Activated T-cell treated with anti-CD3 and anti-CD28 coated beads, Interleukin-2, amount 50 U/mL, for 48 hours (primary cell): ENCODE measurements at places on chromosomes 11 and 22.
A peak's percentile ranks its signal among the peaks of the same experiment; 100 is the strongest.

GRCh38 chr11:100756559-100756958, 69.5 kb downstream of the ARHGAP42 start:
- DNase-seq: no peak

DNA sequence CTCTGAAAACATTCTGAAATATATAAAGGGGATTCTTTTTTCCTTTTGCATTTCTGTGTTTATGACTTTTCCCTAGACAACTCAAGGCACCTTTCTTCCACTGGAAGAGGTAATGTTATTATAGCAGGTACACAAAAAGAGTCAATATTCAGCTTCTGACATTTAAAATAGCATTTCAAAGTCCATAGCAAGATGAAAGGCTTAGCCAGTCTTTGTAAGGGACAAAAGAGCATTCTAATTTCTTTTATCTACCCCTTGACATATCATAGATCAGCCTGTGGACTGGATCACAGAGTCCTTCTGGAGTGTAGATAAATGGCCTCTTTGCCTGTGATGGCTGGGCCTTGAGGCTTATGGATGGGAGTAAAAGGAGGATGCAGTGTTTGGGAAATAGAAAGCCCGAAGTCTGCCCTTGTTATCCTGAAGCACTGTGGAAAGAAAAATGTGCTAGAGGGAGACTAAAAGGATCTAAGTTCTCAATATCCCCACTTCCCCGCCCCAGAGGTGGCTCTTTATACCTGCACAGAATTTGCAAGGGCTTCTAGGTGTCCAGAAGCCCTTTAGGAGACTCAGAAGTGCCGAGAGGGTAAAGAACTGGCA, 1.6 kb upstream of the HEPACAM start:
- no peak for DNase-seq

GRCh38 chr11:100093698-100094097, 593.4 kb upstream of the ARHGAP42 start:
- DNase-seq: no peak

- DNase-seq: peak; percentile 29
Observed at GRCh38 chr11:116454020-116454645, 318.7 kb downstream of the BUD13 start.

DNA sequence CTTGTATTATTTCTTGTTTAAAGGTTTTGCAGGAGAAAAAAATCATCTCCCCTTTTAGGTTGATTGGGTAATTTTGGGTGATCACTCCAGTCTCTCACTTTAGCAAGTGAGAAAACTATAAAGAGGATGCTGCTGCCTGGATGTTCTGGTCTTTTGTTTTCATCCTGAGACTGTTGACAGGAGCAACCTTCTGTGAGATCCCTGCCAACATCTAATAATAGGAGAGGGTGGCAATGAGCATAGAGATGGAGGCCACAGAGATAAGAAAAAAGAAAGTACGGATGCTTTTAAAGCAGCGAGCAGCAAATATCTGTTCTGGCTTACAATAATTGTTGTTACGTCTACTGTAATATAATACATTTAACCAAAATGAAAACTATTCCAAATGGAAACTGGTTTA, 293.6 kb upstream of the MTNR1B start:
- no peak for DNase-seq

- no peak for DNase-seq
Observed at GRCh38 chr11:34270711-34271110, 87.1 kb downstream of the ABTB2 start.

DNA sequence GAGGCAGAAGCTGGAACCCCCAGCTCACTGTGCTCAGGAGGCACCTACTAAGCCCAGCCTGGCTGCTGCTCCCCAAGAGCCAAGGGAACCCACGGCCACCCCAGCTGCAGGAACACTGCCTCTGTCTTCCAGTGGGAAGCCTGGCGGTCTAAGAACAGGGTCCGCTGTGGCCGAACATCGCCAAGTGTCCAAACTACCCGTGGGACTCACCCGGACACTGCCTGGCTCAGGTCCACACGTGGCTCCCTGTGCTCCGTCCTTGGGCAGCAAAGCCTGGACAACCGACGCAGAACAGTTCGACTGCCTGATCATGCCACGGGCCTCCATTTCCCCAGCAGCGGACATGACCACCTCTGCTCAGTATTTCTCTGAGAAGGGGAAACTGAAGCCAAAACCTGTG, 747.0 kb downstream of the BRD1 start:
- no peak for DNase-seq
